Activated effector memory CD4-positive, alpha-beta T cell treated with anti-CD3 and anti-CD28 coated beads, Interleukin-2, amount 50 U/mL, for 16 hours (primary cell): ENCODE measurements at places on chromosomes 6 and 20.
A peak's percentile ranks its signal among the peaks of the same experiment; 100 is the strongest.

- DNase-seq, result peak; percentile 92
These were observed 8.3 kb downstream of the PI16 start for GRCh38 chr6:36962874-36963273.

DNA sequence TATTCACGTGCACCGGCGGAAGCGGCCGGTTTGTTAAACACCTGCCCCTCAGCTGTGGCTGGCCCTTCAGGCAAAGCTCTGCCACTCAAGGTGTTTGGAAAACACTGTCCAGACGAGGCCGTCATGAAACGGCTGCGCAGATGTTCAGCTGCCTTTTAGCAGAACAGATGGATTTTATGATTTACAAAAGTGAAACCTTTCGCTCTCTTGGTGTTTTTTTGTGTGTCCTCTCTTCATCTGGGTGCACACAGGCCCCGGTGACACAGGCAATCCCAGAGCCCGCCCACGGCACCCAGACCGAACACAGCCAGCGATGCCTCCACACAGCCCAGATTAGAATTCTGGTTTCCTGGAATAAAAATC lies 397.0 kb downstream of the SMOC2 start:
- no peak for DNase-seq

- DNase-seq, result no peak
These were observed 824.8 kb upstream of the FLRT3 start for GRCh38 chr20:15162079-15162647.

GRCh38 chr6:155493026-155493693 lies 37.5 kb upstream of the NOX3 start:
- DNase-seq, result no peak

DNA sequence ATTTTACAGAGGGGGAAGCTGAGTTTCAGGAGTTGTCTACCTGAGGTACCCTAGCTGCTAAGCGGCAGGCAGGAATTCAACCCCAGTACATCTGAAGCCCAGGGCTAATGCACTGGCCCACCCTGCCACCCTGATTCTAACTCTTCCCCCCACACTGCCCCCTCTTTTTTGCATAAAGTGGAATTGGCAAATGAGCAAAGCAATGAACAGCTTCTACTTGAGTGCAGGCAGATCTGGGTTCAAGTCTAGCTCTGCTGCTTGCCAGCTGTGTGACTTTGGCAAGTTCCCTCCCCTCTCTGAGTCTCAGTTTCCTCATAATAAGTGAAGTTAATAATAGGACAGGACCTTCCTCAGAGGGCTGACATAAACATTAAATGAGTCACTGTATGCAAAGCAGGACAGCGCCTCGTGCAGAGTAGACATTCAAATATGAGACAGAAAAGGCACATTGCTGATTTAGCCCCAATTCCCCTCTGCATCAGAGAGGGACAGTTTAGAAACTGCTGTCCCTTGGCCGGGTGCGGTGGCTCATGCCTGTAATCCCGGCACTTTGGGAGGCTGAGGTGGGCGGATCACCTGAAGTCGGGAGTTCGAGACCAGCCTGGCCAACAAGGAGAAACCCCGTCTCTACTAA lies 4.7 kb downstream of the ADA start:
- DNase-seq, result no peak

- DNase-seq, result no peak
These were observed 15.9 kb upstream of the ADGRF1 start for GRCh38 chr6:47057830-47058540.

GRCh38 chr6:32254761-32255198 lies 30.9 kb upstream of the NOTCH4 start:
- no peak for DNase-seq

GRCh38 chr20:22752324-22752723 lies 168.0 kb upstream of the FOXA2 start:
- DNase-seq, result no peak
